ENCODE measurements at places on chromosomes 6 and 20.

GRCh38 chr20:58094160-58094559, 134.3 kb downstream of the ANKRD60 start:
- DNase-seq = no peak

- DNase-seq = no peak
These were observed 17.4 kb downstream of the HLA-DRA start for GRCh38 chr6:32457054-32457453.

DNA sequence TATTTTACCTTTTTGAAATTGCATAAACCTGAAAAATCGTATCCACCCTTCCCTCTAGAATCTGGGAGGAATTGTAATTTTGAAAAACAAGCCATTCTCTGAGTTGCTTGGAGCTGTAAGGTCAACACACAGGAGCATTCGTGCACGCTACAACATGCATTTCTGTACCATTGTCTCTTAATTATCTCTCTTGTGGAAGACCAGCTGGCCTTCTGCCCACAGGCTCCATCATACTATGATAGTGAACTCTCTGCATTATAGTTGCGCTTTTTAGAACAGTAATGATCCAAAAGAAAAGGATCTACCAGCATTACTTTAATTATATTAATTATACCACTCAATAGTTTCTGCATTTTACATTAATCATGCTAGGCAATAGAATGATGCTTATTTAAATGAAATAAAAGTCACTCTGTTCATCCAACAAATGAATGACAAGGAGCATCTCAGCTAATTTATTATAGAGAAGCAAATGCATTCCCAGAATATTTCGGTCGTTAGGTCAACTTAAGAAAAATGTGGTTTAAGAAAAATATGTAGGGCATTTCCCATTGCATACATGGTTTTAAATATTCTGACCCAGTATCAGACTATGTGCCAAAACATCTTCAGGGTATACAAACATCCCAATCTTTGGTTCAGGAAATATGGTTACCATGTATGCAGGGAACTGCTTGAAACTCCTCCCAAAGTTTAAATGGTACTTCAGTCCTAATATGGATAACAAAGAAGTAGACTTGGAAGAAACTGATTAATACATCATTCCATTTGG, 263.5 kb downstream of the TFAP2A start:
- DNase-seq = peak; percentile 14

- no peak for DNase-seq
These were observed 86.1 kb upstream of the AKIRIN2 start for GRCh38 chr6:87788141-87788540.

- DNase-seq = peak; percentile 81
These were observed 55.6 kb upstream of the CARMIL1 start for GRCh38 chr6:25223490-25223991.

DNA sequence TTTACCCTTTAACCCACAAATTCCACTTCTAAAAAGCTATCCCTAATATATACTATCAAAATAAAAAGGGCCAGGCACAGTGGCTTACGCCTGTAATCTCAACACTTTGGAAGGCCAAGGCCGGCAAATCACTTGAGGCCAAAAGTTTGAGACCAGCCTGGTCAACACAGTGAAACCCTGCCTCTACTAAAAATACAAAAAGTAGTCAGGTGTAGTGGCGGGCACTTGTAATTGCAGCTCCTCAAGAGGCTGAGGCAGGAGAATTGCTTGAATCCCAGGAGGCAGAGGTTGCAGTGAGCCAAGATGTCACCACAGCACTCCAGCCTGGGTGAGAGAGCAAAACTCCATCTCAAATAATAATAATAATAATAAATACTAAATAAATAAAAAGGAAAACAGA, 82.5 kb downstream of the TRIM27 start:
- no peak for DNase-seq

GRCh38 chr6:63817492-63818050, 182.0 kb downstream of the PHF3 start:
- DNase-seq = peak; percentile 52

Data from cardiac fibroblast (primary cell).